Upper lobe of right lung (tissue), 1 donor: ENCODE measurements at places on chromosomes 7 and 10.

GRCh38 chr10:11698691-11699549, 43.3 kb upstream of the ECHDC3 start:
- DNase-seq: no peak

DNA sequence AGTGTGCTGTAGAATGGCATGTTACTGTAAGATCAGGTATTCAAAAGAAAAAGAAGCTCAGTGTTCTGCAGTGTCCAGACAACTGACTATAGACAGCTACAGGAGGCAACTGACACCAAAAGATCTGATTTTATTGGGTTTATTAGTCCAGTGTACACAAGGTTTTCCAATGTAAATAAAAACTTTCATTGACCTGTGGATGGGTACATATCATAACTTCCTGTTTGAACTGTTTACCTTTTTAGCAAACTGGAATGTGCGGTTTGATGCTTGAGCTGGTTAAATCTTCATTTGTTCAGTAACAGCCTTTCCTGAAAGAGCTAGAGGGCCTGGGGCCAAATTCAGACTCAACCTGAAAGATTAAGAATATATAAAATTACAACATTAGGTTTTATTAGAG, 172.6 kb upstream of the SP8 start:
- no peak for DNase-seq

GRCh38 chr7:95693551-95694333, 78.6 kb upstream of the DYNC1I1 start:
- DNase-seq: no peak

DNA sequence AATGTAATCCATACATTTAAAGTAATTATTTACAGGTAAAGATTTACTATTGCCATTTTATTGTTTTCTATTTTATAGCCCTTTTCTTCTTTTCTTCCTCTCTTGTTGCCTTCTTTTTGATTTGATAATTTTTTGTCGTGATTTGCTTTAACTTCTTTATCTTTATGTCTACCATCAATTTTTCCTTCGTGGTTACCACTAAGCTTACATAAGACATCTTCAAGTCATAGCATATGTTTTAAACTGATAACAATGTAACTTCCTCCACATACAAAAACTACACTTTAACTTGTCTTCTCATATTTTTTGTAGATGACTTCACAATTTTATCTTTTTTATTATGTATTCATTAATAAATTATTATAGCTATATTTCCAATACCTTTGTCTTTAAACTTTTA, 316.6 kb downstream of the PLXDC2 start:
- DNase-seq: no peak

DNA sequence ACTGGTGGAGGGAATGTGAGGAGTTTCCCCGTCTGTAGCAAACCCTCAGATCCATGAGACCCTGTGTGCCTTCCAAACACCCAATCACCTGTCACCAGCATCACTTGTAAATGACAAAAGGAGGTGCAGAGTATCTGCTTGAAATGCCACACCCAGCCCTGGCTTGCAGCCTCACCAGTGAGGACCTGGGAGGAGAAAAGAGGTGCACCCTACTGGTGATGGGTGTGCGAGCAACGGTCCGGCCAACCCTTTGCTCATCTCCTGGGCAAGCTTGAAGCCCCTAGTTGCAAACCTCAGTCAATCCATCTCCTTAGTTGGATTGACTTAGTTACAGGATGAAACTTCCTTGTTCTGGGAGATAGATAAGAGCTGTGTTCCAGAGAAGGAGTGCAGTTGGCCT, 62.4 kb upstream of the WAPL start:
- DNase-seq: no peak

GRCh38 chr7:43650457-43651052, 67.6 kb downstream of the STK17A start:
- DNase-seq: no peak

DNA sequence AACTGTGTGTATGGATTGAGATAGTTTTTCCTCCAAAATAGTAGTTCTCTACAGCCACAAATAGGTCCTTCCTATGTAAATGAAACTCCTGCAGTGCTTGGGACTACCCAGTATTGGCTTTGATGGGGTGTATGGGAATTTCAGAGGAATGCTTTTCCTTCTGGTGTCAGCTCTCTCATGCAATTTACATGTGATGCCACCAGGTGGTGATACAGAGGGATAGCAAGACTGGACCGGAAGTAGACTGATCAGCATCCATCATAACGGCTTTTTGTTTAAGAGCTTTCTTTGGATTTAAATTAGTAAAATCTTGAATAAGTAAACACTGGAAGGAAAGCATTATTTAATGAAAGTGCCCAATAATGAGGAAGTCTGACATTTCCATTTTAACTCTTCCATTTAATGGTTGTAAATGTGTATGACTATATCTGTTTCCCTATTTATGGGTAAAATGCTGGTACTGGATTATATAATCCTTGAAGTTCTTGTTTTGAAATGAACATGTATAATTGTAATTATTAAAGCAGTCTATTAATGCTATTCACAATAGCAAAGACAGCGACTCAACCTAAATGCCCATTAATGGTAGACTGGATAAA, 22.7 kb downstream of the DYNC1I1 start:
- DNase-seq: no peak

GRCh38 chr7:27117887-27118491, 12.6 kb downstream of the HOXA4 start:
- DNase-seq: no peak

- no peak for DNase-seq
Observed at GRCh38 chr7:18363751-18364380, 131.7 kb upstream of the HDAC9 start.

GRCh38 chr7:85471740-85472139, 284.9 kb upstream of the SEMA3D start:
- no peak for DNase-seq

GRCh38 chr7:130865408-130866236, 131.6 kb upstream of the KLF14 start:
- DNase-seq: no peak

DNA sequence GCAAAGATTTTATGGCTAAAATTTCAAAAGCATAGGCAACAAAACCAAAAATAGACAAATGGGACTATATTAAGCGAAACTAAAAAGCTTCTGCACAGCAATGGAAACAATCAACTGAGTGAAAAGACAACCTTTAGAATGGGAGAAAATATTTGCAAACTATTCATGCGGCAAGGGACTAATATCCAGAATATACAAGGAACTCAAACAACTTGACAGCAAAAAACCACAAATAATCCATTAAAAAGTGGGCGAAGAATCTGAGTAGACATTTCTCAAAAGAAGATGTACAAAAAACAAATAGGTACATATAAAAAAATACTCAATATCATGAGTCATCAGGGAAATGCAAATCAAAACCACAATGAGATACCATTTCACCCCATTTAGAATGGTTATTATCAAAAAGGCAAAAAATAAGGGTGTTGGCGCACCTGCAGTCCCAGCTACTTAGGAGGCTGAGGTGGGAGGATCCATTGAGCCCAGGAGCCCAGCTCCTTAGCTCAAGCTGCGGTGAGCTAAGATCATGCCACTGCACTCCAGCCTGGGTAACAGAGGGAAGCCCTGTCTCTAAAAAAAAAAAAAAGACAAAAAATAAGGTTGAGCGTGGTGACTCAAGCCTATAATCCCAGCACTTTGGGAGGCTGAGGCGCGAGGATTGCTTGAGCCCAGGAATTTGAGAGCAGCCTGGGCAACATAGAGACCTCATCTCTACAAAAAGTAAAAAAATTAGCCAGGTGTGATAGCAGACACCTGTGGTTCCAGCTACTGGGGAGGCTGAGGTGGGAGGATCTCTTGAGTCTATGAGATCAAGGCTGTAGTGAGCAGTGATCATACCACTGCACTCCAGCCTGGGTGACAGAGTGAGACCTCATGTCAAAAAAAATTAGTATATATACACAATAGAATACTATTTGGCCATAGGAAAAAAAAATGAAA, 4.2 kb upstream of the CCM2 start:
- no peak for DNase-seq

DNA sequence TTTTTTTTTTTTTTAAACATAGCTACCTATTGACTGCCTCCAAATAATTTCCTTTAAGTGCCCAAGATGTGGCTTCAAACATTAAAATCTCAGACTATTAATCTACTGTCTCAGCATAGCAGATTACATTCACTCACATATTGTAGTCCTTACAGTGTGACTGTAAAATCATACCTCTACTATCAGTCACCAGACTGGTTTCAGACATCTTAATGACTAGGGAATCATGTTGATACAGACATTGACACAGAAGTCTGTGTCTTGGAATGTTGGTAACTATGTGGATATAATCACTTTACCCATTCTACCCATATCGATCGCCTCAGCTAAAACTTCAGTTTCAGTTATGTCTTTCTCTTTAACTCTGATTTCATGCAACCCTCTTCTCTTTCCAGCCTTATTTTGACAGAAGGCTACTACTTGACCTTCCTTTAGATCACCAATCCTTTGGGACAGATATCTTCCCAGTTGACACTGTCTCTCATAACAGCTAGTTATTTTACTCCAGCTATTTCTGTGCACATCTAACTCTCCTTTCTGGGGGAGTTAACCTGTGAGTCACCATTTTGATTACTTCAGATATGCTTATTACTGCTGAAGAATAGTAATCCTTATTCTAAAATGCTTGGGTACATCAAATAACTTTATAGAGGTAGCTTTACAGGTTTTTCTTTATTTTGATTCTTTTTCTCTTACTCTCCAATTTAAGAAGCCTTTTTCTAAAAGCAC, 7.0 kb downstream of the TNKS2 start:
- no peak for DNase-seq
